ENCODE measurements at places on chromosomes 11 and 22. TPM values are rescaled to one million over a fixed set of nuclear protein-coding genes. Genes with fewer than 3 reads are reported as not detected.

The SCGB1D2 gene
- not detected for total RNA-seq

- no peaks in the 10 kb centered on the region for H3K4me1 ChIP-seq
- H3K27me3 ChIP-seq: no peaks in the 10 kb centered on the region
- H3K27ac ChIP-seq: no peak overlapping the region
Measured at GRCh38 chr11:3823303-3823702, 14.9 kb downstream of the PGAP2 start.

The FADS2 gene
- 26.6 TPM for total RNA-seq

- no peaks in the 10 kb centered on the region for H3K4me1 ChIP-seq
- no peaks in the 10 kb centered on the region for H3K36me3 ChIP-seq
- DNase-seq: no peak
Measured at GRCh38 chr22:20742764-20743163, 31.1 kb upstream of the SERPIND1 start.

DNA sequence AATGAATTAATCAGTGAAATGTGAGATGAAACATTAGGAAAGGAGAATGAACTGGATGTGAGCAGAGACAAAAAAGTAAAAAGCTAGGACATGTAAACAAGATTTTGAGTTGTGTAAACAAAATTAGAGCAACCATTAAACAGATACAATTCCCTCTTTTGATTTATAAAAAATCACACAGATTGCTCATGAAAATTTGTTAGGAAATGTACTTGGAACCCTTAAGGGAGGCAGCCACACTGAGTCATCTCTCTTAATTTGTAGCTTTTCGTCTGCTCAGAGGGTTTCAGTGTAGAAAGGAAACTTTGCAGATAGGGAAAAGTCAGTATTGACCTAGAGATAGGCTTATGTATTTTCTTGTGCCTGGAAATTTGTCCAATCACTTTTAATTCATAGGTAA lies 49.6 kb upstream of the ME3 start:
- H3K4me3 ChIP-seq: no peak overlapping the region
- no peaks in the 10 kb centered on the region for H3K4me1 ChIP-seq
- no peaks in the 10 kb centered on the region for H3K27me3 ChIP-seq
- no peaks in the 10 kb centered on the region for H3K36me3 ChIP-seq
- no peak overlapping the region for H3K27ac ChIP-seq
- DNase-seq: no peak

The GRAP2 gene
- 0.46 TPM for total RNA-seq

DNA sequence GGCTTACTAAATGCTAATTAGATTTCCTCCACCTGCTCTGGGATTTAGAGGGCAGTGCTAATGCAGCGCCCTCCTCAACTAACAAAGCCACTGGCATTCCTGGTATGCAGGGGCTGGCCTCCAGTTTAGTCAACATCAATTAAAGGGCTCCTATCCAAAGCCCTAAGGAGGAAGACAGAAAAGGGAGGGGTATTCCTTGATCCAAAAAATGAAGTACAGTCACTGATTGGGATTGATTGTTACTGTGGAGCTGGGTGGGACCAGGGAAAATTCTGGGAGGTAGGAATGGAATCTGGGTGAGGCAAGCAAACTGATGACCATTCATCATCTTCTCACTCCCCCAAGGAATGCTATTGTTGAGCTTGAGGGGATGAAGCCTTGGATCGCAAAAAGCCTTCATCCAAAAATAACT lies 52.2 kb downstream of the GAB2 start:
- H3K4me3 ChIP-seq: no peak overlapping the region
- H3K27ac ChIP-seq: no peak overlapping the region
- no peak for DNase-seq
